NCI-H1436 (cell line): ENCODE measurements at places on chromosomes 1 and 21.

DNA sequence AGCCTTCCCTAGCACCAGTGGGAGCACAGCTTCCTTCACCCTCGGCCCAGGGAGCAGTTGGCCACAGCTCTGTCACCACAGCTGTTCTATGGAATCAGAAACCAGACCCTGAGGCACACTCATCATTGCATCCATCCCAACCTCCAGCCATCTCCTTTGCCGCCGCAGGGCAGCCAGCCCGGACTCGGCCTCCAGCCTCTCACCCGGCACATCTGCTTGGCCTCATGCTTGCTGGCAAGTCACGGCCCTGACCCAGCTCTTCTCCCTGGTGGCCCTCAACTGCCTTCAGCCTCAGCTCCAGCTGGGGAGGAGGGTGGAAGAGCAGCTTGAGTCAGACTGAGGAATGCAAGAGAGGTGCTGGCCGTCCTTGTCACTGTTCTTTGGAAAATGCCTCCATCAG lies 59.8 kb downstream of the TOR1AIP2 start:
- no peak for DNase-seq

DNA sequence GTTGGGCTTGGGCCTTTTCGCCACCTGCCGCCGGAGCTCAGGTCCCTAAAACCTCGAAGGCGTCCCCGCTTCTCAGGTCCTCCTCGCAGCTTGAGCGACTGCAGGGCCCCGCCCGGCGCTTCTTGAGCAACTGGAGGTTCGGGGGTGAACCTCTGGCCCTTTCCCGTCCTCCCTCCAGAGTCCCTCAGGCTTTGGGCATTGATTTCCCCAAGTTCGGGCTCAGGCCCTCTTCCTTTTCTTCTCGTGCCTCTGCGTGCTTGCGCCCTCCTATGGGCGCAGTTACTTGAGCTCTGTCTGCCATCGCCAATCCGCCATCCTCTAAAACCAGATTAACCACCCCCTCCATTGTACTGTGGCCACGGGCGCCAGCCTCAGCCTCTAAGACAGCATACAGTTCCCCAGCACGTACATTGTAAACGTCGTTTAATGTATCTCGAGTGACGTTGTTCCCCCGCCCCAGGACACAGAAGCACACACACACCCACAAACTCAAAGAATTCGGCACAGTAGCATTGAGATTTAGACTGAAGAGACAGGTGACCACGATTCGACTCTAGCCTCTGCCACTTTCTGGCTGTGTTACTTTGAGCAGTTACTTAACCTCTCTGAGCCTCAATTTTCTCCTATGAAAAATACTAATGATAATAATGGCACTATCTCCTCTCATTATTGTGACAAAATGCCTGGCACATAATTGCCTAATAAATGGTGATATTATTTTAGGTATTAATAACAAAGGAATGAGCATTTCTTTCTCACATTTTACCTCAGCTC lies 22.6 kb downstream of the BTG2 start:
- peak; percentile 88 for DNase-seq

DNA sequence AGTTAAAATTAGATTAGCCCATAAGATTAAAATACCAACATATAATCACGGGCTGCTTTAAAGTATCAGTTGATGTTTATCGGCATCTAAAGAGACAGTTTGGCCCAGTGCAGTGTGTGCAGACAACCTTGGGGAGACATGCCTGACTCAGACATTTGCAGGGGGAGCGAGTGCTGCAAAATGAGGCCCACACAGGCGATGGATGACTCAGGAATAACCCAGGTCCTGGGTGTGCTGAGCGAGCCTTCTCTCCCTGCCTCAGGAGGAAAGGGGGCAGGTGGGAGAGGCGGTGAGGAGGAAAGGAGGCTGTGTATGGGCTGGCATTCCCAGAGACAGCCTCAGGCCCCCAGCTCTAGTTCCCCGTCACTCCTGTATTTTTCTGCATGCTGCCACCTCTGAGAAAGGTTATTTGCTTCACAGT lies 9.0 kb downstream of the SLC9A1 start:
- DNase-seq: no peak

- no peak for DNase-seq
These were observed 658.5 kb downstream of the USP25 start for GRCh38 chr21:16388291-16388690.

GRCh38 chr1:239563681-239564080 lies 177.3 kb downstream of the CHRM3 start:
- DNase-seq: no peak

DNA sequence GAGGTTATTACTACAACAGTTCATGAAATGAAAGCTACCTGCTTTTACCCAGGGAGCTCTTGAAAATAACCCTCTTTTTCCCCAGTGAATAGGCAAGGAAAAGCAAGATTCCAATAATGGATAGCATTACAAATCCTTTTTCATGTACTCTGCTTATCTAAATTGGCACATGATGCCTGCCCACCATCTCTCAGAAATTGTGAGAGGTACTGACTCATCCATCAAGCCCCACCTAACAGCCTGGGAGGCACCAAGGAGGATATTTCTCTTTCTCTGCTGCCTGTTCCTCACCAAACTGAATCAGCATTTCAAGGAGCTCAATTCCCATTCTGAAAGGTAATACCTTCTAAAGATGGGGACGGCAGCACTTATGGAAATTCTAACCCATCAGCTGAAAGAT lies 34.4 kb downstream of the PALMD start:
- no peak for DNase-seq

DNA sequence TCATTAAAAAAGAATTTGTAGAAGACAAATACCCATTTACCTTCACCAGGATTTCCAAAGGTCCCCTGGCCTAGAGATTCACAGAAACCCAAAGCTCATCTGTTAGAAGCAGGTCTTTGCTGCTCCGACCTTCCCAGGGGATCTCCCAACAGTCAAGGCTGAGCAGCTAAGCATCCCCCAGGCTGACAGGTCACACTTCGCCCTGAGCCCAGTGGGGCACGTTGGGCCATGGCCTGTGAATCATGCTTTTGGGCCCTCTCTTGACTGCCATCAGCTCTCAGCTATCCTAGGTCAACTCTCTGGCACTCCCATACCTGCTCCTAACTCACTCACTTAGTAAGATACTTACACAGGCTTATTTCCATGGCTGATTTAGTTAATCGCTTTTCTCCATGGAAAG lies 157.7 kb downstream of the DSCAM start:
- DNase-seq: no peak

GRCh38 chr1:78177708-78178270 lies 132.0 kb downstream of the GIPC2 start:
- DNase-seq: no peak

GRCh38 chr21:25283720-25284119 lies 323.6 kb downstream of the MRPL39 start:
- no peak for DNase-seq

GRCh38 chr1:15008783-15009729 lies 144.5 kb upstream of the TMEM51 start:
- DNase-seq: no peak

DNA sequence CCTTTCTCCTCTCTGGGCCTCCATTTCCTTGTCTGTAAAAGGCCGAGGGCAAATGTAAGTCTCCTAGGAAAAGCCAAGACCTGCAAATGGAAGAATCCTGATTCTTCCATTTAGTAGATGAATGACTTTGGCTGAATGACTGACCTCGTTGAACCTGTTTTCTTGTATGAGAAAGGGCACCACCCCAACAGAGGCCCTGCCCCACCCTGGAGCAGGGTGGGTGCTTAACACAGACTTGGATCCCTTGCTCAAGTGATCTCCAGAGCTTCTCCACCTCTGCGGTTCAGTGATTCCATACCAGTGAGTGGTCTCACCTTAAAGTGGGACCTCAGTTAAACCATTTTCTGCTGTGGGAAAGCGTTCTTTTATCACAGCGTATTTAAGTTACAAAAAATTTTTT lies 39.0 kb upstream of the GUCA2B start:
- DNase-seq: no peak

GRCh38 chr1:158930504-158930903 lies 848 bp upstream of the PYHIN1 start:
- DNase-seq: no peak

- DNase-seq: no peak
These were observed 247.2 kb downstream of the FMN2 start for GRCh38 chr1:240338837-240339236.

GRCh38 chr1:53062708-53063591 lies 937 bp downstream of the PODN start:
- no peak for DNase-seq

- DNase-seq: no peak
These were observed 41.1 kb downstream of the IL6R start for GRCh38 chr1:154446292-154446691.
